Lower lobe of right lung (tissue), 2 donors: ENCODE measurements at places on chromosomes 1 and 21.

GRCh38 chr1:46816930-46817329, 18.1 kb downstream of the CYP4B1 start:
- DNase-seq = no peak

GRCh38 chr21:25845729-25846256, 111.0 kb downstream of the GABPA start:
- no peak for DNase-seq

- DNase-seq = no peak
Measured at GRCh38 chr1:190179817-190180216, 297.8 kb downstream of the BRINP3 start.

- no peak for DNase-seq
Measured at GRCh38 chr1:199522338-199522737, 505.2 kb upstream of the NR5A2 start.

- DNase-seq = no peak
Measured at GRCh38 chr1:204633665-204634064, 51.9 kb downstream of the LRRN2 start.

- DNase-seq = no peak
Measured at GRCh38 chr1:180811886-180812285, 100.8 kb upstream of the KIAA1614 start.

- no peak for DNase-seq
Measured at GRCh38 chr1:161198194-161198896, 509 bp downstream of the ADAMTS4 start.

DNA sequence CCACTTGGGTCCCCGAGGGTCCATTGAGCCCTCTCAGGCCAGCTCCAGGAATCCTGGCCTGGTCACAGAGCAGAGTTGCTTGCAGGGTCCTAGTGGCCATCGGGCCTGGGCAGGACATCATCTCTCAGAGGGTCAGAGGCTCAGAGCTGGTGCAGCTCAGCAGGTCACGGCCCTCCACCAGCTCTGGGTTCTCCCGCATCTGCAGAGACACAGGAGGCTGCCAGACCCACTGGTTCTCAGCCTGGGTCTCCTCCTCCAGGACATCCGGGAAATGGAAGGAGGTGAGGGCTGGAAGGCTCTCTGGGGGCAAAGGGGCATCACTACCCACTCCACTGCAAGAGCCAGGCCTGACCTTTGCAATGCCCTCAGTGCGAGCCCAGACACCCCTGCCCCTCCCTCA, 6.5 kb downstream of the TMEM54 start:
- DNase-seq = no peak
